ENCODE measurements at places on chromosomes 6 and 20.

DNA sequence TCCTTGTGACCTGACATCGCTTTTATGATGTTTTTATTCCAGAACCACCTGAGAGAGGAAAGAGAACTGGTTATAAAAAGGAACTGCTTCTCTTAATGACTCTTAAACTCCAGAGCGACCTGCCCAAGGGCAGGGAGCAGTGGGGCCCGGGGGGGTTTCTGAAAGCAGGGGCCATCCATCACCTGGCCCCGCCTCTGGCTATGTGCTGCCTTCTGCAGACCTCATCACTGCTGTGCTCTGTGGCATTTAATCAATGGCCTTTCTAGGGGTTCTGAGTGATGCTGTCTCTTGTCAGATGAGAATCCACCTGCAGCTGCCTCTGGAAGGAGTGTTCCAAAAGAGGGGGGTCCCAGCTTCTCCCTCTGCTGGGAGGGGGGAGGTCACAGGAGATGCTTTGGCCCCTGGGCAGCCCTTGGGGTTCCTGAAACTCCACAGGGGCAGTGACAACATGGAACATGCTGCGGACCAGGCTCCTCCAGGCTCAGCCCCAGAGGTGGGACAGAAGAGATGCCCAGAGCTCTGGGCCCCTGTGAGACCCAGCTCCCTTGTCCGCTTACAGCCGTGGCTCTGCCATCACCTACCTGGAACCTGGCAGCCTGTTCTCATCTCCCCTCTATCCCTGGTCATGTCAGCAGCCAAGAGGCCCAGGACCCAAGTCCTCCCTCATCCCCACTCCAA lies 177.1 kb upstream of the SULF2 start:
- no peak for DNase-seq

DNA sequence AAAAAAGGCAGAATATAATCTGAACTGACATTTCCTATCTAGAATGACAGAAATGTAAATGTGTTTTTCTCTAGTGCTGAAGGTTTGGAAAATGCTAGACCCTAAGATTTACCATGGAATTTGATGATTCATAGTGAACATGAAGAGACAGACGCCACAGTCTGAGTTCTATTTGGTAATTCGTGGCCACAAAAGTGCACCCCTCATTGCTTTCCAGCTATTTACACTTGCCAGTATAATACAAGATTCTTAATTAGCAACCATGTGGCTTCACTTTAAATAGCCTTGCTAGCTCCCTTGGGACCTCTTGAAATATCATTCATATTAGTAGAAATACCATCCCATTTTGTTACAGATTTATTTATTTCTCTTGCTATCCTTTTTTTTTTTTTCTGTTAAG lies 636.8 kb downstream of the PRKN start:
- no peak for DNase-seq

GRCh38 chr6:131532580-131533039 lies 40.4 kb upstream of the ARG1 start:
- DNase-seq: no peak

- DNase-seq: no peak
Observed at GRCh38 chr6:143396497-143397226, 53.8 kb downstream of the ADAT2 start.

Measured in CMK (cell line).